ENCODE measurements at places on chromosomes 6 and 20.

DNA sequence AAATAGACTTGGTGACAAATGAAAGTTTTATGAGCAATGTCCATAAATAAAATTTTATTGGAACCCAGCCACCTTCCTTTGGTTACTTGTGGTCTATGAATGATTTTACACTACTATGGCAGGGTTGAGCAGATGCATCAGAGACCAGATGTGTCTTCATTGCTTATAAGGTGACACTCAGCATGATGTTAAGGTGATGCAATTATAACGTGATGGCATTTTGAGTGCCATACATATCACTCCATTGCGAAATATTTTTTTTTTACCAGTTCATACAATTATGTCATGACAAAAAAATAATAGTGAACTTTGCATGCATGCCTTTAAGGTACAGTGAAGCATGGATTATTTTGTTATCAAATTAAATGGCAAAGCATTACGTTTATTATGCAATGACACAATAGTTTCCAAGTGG, 96.0 kb downstream of the ADTRP start:
- DNase-seq = no peak

DNA sequence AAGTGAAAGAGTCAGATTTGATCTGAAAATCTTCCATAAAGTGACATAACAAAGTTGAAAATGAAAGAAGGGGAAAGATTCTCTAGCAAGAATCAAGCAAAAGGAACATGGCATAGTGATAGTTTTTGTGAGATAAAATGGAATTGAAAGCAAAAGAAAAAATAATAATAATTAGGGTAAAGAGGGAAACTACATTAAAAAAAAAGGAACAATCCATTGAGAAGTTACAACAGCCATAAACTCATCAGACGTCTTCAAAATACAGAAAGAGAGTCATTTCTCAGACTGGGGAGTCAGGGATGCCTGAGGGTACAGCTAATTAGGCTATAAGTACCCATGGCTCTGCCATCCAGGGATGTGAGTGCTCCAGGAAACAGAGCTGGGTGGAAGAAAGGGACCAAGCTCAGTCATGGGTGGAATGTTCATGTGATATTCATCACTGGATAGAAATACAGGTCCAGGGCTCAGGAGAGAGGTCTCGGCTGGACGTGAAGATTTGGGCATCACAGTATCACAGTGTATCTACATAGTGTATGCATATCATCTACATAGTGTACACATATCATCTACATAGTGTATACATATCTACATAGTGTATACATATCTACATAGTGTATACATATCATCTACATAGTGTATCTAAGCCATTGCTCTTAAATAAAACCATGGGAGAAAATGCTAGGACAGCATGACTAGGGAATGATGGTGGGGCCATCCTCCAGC, 29.4 kb downstream of the DUSP22 start:
- no peak for DNase-seq

DNA sequence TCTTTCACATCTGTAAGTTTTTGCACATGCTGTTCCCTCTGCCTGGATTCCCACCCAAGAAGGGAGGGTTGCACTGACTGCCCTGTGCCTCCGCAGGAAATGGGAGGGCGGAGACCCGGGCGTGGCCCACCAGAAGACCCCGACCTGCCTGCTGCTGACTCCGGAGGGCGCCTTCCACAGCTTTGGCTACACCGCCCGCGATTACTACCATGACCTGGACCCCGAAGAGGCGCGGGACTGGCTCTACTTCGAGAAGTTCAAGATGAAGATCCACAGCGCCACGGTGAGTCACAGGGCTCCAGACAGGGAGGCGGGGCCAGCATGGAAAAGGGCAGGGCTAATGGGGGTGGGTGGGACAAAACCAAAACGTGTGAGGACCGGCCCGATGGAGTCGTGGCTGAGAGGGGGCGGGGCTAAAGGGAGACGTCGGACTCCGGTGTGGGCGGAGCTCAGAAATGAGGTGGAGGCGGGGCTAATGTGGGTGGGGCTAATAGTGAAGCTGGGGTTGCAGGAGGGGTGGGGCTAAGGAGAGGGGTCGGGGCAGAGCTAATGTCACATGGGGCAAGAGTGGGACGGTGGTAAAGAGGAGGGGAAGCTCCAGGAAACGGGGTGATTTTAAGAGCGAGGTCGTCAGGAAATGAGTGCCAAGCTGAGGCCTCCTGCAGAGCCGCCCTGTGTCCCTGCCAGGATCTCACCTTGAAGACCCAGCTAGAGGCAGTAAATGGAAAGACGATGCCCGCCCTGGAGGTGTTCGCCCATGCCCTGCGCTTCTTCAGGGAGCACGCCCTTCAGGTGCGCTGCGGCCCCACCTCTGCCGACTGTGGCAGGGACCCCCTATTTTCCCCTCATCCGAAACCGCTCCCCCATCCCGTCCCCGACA, 12.6 kb downstream of the HSPA12B start:
- DNase-seq = peak; percentile 32

GRCh38 chr20:44435630-44436335, 39.9 kb upstream of the TTPAL start:
- no peak for DNase-seq

GRCh38 chr6:135901774-135902524, 50.4 kb downstream of the PDE7B start:
- peak; percentile 97 for DNase-seq

GRCh38 chr6:34341481-34341971, 50.9 kb downstream of the NUDT3 start:
- no peak for DNase-seq
